ENCODE measurements at places on chromosomes 6 and 20.

GRCh38 chr6:36204068-36204753, 7.7 kb downstream of the BRPF3 start:
- no peak for DNase-seq

DNA sequence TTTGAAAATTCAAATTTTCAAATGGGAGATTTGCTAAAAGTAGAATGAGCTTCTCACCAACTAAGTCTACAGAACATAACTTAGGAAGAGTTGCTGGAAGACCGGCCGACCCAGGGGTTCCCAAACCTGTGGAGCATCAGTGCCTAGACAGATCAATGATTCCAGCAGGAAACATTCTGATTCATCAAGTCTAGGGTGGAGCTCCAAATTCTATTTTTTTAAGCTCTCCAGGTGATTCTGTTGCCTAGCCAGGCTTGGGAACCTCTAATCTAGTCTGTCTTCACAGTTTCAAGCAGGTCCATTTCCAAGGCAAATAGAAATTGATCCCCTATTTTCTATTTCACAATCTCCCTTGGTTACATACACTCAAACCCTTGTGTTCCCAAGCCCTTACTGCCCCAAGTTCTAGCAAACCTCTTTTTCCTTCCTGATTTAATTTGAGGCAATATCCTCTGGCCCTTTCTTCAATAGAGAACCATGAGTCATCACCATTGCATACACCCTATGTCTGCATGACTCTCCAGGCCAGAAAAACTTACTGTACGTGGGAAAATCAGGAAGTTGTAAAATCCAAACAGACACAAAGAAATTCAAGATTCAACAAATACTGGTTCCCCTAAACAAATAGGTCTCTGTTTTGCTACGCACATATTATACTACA, 8.9 kb downstream of the ATXN1 start:
- DNase-seq, result peak; percentile 48

GRCh38 chr20:35135867-35136586, 11.1 kb downstream of the EDEM2 start:
- no peak for DNase-seq

DNA sequence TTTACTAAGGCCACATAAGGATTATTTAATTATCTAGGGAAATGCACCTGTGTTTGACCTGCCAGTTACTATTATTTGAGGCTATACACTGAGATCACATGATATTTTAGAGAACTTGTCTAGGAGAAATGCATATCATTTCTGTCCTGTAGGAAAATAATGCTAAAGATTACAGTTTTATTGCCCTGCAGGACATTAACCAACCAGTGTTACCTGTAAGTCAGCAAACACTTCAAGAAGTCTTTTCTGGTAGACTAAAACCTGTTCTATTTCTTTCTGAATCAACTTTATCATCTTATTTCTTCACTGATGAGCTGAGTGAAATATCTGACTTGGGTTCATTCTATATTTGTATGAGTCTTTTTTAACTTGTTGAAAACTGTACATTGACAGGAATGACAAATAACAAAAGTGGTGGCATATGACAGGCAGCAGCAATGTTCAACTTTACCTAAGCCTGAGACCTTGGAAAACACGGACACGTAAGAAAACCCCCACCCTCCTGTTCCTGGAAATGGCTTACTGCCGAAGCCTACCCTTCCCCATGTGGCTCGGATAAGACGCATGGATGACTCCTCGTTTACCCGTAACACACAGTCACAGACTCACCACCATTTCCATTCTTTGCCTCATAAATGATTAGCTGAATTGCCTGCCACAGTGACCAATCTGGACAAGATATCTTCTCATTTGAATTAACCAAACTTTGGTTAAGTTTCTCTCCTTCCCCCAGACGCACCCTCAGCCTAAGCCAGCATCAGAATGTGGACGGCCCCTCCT, 118.0 kb upstream of the CD93 start:
- DNase-seq, result no peak

GRCh38 chr6:13848522-13849150, 34.3 kb upstream of the MCUR1 start:
- no peak for DNase-seq

DNA sequence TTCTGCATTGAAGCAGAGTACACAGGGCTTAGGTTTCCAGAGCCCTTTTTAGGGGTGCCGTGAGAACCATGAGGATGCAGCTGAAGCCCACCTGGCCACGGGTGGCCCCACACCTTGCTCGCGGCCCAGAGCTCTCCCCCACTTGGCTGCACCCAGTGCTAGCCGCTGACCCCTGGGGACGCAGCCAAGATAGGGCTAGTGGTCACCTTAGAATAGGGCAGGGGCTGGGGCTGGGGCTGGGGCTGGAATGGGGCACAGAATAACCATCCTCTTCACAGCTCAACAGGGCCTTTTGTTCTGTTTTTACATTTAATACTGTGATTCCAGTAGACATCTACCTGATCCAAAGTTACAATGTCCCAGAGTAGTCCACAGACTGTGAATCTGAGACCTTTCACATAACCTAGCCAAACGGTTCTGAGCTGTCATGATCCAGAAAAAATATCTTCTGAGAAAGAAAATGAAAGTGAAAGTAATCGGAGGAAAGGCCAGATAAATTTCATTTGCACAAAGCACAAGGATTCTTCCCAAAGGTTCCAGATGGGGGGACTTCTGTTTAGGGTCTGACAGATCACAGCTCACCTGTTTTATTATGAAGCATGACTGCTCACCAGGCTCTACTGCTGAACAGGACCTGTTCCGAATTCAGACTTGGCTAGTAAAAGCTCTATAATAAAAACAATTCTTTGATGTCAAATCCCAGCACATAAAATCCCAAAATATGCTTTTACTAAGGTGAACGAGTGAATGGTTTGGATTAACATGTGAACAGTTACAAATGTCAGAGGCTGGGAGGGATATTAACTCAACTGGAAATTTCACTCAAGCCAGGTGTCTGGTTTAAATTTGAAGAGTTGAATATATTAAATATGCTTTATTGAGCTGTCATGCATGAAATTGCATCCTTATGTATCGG, 401.9 kb downstream of the THBS2 start:
- DNase-seq, result no peak

- DNase-seq, result peak; percentile 47
These were observed 213.9 kb upstream of the PRDM1 start for GRCh38 chr6:105872249-105872648.

Data from Ammon's horn (tissue), 1 donor.